Smooth muscle cell of the umbilical artery (primary cell): ENCODE measurements at places on chromosomes 5 and 9. TPM values are rescaled to one million over a fixed set of nuclear protein-coding genes. Genes with fewer than 3 reads are reported as not detected.

Gene PDZD2
- under 0.01 and 0.05 TPM in 2 replicates for total RNA-seq

Gene ARHGAP26
- 3.6 and 3.8 TPM in 2 replicates for total RNA-seq

Gene ACTBL2
- total RNA-seq = 0.89 and 1.4 TPM in 2 replicates

Gene PCDHGA9
- total RNA-seq = 3.6 and 4.5 TPM in 2 replicates

Gene SLC6A18
- not detected in 2 replicates for total RNA-seq

Gene SLC6A7
- total RNA-seq = not detected in 2 replicates

Gene TMEM245
- 60.0 TPM in 2 replicates for total RNA-seq

Gene KCNMB1
- total RNA-seq = 0.05 TPM in 1 of 2 replicates, not detected in the other

Gene CMBL
- 18.7 and 21.1 TPM in 2 replicates for total RNA-seq

Gene CNTNAP3B
- 9.5 and 29.5 TPM in 2 replicates for total RNA-seq

Gene HRH2
- total RNA-seq = not detected in 2 replicates

Gene DAB2IP
- 8.3 and 20.1 TPM in 2 replicates for total RNA-seq

Gene HTR1A
- total RNA-seq = not detected in 2 replicates

Gene CCL27
- 0.14 and 0.59 TPM in 2 replicates for total RNA-seq

Gene FABP6
- total RNA-seq = 0.55 TPM in 1 of 2 replicates, not detected in the other

Gene GRM6
- not detected in 2 replicates for total RNA-seq

Gene CANX
- total RNA-seq = 1,153 and 1,230 TPM in 2 replicates

Gene C5orf58
- total RNA-seq = not detected in 2 replicates

Gene STPG3
- total RNA-seq = not detected in 2 replicates

Gene NUDT2
- 14.3 and 39.2 TPM in 2 replicates for total RNA-seq

Gene GNE
- 35.9 and 48.4 TPM in 2 replicates for total RNA-seq

Gene NR6A1
- under 0.01 and 1.2 TPM in 2 replicates for total RNA-seq
